ENCODE measurements at places on chromosomes 13 and 19.

- DNase-seq = no peak
These were observed 20.5 kb downstream of the ZNF114 start for GRCh38 chr19:48290401-48290770.

DNA sequence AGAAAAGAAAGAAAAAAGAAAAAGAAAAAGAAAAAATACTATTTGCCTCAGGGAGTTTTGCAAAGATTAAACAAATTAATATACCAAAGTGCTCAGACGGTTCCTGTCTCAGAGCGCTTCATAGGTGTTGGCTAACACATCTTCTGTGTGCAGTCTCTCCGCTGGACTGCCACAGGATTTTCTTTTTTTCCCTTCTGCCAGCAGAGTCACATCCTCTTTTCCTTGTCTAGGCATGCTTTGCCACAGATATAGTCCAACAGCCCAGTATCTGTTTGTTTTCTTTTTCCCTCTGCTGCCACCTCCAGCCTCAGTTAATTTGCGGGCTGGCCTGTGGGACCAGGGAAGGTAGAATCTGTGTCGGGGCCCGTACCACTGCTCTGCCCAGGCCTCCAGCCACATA lies 3.4 kb upstream of the URAD start:
- no peak for DNase-seq

DNA sequence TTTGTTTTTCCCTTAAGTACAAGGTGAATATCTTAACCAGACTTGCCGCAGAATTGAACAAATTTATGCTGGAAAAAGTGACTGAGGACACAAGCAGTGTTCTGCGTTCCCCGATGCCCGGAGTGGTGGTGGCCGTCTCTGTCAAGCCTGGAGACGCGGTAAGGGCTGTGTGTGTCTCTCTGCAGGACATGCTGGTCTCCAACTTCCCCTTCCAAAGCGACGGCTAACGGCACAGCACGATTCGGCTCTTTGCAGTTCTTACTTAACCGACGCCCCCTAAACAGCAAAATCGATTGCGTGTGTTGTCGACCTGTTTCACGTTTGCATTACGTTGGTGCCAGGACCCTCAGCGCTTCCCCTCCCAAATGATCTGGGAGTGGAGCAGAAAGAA lies 73.2 kb downstream of the GGACT start:
- DNase-seq = no peak

- no peak for DNase-seq
These were observed 453.9 kb downstream of the COG6 start for GRCh38 chr13:40109351-40109844.

- DNase-seq = peak; percentile 78
These were observed at the start of the genes MAN2B1 and WDR83 for GRCh38 chr19:12666265-12667048. Gene MAN2B1, minus strand, starts transcription at chr19:12666742. Its CDS starts 41 bp downstream, at chr19:12666701. Gene WDR83, plus strand, starts transcription at chr19:12666807. Its CDS starts 2,984 bp downstream, at chr19:12669791.

DNA sequence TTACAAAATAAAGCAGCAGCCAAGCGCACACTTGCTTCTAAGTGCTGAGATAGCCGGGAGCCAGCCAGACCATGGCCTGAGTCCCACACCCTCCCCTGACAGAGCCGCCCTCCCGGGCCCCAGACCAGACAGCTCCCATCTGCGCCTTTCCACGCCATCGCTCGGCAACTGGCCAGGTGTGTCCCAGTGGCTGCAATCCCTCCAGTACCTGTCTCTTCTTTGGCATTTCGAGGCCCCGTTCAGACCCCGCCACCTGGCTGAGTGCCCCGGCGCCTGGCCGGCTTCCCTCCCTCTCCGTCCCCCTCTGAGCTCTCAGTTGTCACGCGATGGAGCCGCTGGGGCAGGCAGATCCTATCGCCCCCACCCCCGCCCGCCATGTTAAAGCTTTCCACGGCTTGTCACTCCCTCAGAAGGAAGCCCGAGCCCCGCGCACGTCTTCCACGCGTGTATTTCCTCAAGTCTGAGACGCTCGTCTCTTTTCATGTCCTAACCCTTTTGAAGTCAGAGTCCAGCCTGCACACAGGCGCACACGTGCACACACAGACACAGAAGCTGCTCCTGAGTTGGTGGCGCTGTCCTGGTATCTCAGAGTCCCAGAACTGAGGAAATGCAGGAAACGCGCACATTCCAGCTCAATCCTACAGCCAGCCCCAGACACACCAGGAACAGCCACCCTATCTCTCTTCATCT lies 7.9 kb downstream of the MLLT1 start:
- no peak for DNase-seq

- no peak for DNase-seq
These were observed 8.1 kb downstream of the B3GLCT start for GRCh38 chr13:31207661-31208552.

- DNase-seq = no peak
These were observed 8.5 kb upstream of the CA11 start for GRCh38 chr19:48654299-48655059.

- DNase-seq = no peak
These were observed 566 bp downstream of the TIMM13 start for GRCh38 chr19:2426611-2427428.

DNA sequence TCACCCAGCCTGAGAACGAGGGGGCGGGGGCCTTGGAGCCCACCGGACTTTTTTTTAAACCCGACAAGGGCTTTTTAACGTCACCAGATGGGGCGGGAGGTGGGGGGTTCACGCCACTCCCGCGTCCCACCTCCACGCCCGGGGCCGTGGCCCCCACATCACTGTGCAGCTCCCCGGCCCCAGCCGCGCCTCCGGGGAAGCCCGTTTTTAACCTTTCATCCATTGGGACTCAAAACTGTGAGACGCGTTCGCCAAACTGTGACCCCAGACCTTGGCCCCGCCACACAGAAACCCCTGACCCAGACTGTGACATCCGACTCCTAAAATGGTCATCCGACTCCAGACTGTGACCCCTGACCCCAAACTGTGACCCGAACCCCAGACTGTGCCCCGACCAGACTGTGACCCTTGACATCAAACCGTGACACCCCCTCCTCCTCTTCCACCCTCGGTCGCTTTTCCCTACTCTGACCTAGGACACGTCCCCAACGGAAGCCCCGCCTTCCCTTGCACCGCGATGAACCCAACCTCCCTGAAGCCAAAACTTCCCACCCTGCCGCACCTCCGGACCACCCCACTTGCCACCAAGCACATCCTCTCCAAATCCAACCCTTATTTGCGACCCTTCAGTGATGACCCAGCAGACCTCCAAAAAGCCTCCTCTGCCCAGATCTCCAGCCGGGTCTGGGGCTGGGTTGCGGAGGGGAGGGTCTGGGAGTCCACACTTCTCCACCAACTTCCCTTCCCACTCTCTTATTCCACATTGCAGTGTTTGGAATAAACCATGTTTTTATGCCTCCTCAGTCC lies 1.5 kb upstream of the GRWD1 start:
- DNase-seq = no peak

- DNase-seq = no peak
These were observed 785 bp downstream of the NHLRC3 start for GRCh38 chr13:39039041-39039440.

DNA sequence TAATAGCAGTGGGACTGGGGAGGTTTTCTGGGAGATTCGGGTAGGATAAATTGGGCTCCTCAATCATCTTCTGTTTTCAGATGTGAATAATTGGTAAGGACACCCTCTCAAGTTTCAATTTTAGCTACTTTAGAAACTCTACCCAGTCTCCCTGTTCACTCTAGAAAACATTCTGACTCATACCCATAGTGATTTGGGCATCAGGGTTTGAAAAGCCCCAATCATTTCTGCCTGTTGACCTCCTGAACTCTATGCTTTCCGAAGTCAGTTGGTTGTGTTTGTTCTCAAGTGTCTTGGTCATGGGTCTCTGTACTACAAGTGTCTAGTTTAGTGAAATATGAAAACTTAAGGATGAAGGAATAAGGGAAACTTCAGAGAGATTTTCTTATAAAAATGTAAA lies 911.3 kb upstream of the GPC6 start:
- DNase-seq = no peak

DNA sequence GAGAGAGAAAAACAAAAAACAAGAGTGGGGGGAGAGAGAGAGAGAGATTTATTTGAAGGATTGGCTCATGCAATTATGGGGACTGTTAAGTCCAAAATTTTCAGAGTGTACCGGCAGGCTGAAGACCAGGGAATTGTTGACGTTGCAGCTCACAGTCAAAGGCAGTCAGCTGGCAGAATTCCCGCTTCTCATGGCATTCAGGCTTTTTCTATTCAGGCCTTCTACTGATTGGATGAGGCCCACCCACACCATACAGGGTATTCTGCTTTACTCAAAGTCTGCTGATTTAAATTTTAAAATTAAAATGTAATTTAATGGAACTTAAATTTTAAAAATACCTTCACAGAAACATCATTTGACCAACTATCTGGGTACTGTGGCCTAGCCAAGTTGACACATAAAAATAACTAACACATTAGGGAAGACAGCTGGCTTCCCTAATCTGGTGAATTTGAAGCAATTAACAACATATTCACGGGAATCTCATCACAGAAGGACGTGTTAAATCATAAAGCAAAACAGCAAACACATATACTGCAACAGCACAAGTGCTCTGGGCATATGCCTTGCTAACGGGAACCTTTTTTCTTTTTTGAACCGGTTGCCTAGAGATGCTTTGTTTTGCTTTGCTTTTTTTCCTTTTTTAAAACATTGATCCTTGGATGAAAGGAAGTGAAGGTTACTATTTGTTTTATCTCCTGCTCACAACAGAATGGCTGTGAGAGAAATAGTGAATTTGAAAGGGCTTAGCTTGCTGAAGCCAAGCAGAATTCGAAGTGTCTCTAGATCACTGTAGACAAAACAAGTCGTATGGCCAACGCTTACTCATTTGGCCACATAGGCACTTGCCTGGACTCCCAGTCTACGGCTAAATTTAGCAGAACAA lies 505.1 kb downstream of the IRS2 start:
- no peak for DNase-seq

- no peak for DNase-seq
These were observed 16.0 kb downstream of the ZNF227 start for GRCh38 chr19:44228318-44228717.

- no peak for DNase-seq
These were observed 22.4 kb downstream of the AMER2 start for GRCh38 chr13:25149711-25150110.

DNA sequence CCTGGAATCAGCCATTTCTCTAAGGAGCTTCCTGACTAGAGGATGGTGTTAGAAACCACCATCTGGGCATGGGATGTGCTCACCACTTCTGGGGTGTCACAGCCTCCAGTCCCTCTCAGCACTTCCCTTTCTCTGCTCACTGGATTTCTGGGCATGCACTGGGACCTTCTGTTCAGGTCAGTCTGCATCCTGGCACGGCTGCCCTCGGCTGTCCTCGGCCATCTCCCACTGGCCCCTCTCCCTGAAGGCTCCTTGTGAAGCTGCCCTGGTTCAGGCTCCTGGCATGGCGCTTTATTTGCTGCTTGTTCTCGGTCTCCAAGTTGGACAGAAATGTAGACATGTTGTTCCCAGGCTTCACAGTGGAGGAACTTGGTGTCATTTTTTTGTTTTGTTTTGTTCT lies 60.0 kb downstream of the TEX29 start:
- DNase-seq = no peak

DNA sequence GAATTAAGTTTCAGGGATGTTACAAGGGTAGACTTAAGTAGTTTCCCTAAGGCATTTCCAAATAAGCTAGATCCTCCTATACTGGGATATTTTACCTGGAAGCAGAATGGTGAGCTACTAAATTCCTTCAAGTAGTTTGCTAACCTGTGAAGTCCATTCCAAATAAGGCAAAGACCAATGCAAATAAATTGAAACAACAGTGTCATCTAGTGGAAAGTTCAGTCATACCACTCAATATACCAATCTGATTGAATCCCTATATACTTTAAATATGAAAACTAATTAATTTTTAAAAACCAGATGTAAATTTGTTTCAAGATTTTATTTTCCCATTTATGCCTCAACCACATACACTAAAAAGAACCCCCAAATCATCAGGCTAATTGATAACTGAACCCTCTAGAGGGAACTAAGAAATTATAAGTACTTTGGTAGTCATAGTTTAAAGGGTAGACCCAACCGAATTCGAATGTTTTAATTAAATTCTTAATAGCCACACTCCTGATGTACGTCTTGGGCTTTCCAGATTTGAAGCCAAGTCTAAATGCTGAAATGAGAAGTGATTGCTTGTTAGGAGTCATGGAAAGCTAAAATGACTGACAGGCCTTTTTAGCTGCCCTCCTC lies 223.7 kb downstream of the TBC1D4 start:
- DNase-seq = no peak

DNA sequence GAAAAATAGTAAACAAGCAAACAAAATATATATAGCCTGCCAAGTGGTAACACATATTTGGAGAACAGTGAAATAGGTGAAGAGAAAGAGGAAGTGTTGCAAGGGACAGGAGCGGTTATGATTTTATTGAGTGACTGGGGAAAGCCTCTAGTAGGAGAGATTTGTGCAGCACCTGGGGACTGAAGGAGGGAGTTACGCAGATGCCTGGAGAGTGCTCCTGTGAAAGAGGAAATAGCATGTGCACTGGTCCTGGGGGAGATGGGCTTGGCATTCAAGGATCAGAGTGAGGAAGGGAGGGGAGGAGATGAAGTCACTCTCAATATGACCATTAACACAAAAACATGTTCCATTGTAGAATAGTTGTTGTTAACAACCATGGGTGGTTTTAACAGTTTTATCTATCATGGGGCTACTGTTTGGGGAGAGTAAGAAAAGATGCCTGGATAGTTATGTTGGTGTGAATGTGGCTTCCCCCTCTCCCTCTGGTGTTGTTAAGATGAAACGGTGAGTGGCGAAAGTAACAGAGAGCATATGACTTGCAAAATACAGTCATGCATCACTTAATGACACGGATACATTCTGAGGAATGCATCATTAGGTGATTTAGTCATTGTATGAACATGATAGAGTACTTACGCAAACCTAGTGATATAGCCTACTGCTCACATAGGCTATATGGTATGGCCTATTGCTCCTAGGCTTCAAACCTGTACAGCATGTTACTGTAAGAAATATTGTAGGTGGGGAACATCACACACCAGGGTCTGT lies 251.7 kb upstream of the ARGLU1 start:
- DNase-seq = no peak

- no peak for DNase-seq
These were observed 7.1 kb downstream of the CD37 start for GRCh38 chr19:49342291-49342721.

DNA sequence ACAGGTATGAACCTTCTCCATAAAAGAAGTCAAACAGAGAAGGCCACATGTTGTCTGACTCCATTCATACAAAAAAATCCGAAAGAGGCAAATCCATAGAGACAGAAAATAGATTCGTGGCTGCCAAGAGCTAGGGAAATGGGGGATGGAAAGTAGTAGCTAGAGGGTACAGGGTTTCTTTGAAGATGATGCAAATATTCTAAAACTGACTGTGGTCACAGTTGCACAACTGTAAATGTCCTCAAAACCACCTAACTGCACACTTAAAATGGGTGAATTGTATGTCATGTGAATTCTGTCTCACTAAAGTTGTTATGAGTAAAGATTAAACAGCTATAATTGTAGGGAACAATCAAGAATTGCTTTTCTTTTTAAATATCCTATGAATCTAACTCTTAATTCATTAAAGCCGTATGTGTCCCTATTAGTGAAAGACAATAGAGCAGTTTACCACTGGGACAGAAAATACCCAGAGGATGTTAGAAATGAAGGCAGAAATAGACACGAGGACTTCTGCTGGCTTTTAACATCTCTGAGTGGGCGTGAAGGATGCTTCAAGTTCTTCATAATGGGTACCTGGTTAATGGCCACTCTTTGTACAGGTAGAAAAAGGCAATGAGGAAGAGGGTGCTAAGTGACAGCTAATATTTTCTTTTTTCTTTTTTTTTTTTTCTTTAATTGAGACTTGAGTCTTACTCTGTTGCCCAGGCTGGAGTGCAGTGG lies 21.2 kb downstream of the INSR start:
- DNase-seq = no peak

Measured in thymus (tissue), 14 donors.